CD4-positive, alpha-beta T cell treated with Interleukin-10 for 1 hour (primary cell): ENCODE measurements at places on chromosomes 7 and 10.

DNA sequence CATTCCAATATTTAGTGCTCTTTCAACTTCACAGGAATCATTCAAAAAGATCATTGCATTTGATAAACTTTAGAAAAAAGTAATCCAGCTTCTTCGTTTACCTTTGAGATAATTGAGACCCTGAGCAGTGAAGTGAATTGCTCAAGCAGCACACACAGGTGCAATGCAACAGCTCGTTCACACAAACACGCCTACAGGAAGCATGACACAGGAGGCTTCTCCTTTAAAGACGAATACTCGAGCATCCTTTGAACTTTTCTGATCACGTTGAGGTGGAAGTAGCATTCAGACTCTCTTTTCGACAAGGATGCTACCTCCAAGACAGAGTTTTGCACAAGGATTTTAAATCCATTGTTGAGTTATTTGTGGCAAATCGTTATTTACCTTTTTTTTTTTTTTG lies 18.0 kb upstream of the RSU1 start:
- DNase-seq: peak; percentile 52

DNA sequence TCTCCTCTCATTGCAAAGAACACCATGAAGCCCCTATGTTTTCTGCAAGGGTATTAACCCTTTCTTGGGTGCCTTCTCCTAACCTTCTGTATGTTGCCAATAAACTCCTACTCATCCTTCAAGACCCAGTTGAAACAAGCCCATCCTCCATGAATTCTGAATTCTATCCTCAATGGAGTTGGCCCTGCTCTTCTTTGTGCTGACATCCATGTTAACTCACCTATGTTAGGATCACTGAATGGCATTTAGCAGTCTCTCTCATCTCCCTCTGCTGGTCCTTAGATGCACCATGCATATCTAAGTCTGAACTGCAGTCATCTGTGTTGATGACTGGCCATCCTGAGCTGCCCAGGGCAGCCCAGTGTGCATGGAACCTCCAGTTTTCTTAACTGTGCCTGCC lies 129.8 kb downstream of the BUB3 start:
- no peak for DNase-seq

- DNase-seq: no peak
Observed at GRCh38 chr10:59575269-59575668, 134.4 kb downstream of the SLC16A9 start.

- DNase-seq: no peak
Observed at GRCh38 chr7:115269486-115269885, 347.6 kb downstream of the MDFIC start.

- no peak for DNase-seq
Observed at GRCh38 chr10:106424054-106424453, 740.5 kb downstream of the SORCS1 start.

- no peak for DNase-seq
Observed at GRCh38 chr10:47381427-47382379, 2.4 kb downstream of the ZNF488 start.

- no peak for DNase-seq
Observed at GRCh38 chr10:70274643-70275042, 9.2 kb downstream of the NPFFR1 start.

DNA sequence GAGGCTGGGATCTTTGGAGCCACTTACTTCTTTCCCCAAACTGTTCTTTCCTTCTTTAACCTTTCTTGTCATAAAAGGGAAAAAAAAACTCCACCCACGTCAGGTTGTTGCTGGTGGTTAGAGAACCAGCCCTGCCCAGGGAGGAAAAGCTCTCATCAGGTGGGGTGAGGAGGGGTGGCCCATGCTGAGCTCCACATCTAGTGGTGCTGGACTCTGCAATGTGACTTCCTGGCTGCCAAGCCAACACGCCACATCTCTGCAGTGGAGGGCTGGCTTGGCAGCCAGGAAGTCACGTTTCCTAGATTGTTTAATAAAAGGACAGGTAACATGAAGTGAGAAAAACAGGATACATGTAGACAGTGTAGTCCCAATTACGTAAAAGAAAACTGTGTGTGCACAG lies 37.4 kb downstream of the WIPF3 start:
- DNase-seq: no peak

DNA sequence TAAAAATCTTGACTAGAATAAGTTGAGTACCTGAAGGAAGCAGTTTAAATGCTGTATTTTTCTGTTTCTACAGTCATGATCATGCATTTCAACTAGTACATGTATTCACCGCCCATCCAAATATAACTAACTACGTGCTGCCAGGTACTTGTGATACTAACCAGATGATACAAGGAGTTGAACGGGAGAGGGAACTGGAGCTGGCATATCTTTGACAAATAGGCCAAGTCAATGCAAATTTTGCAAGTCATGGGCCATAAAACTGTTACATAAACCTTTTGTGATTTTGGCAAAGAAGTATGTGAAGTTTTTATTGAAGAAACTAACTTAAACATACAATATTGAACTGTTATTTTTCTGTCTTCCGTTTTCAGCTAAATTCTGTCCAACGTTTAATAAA lies 14.5 kb downstream of the NUP42 start:
- DNase-seq: no peak

DNA sequence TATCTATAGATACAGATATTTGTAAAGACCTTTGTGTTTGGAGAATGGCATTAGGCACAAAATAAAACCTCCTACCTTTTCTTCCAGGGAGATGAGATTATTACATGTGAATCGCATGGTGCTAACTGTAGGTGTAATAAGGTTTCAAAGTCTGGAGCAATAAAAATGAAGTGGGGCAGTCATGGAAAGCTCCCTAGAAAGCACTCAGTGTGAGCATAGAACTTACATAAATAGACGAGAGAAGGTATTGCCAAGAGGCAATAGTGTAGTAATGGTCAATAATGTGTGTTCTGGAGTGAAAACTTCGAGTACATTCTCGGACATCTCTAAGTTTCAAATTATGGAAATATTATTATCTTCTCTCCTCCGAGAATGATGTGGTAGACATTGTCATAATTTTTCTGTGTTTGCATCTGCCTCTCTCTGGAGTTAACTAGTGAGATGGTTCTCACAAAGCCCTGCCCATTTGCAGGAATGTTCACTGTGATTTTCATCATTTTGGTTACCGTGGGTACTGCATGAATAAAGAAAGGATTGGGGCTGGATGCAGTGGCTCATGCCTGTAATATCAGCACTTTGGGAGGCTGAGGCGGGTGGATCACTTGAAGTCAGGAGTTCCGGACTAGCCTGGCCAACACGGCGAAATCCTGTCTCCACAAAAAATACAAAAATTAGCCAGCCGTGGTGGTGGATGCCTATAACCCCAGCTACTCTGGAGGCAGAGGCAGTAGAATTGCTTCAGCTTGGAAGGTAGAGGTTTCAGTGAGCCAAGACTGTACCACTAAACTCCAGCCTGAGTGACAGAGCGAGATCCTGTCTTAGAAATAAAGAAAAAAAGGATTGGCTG lies 10.6 kb downstream of the VIM start:
- peak; percentile 53 for DNase-seq

- DNase-seq: no peak
Observed at GRCh38 chr7:151000897-151001495, 10.2 kb downstream of the NOS3 start.

- DNase-seq: no peak
Observed at GRCh38 chr7:114879554-114879953, 42.3 kb upstream of the MDFIC start.

DNA sequence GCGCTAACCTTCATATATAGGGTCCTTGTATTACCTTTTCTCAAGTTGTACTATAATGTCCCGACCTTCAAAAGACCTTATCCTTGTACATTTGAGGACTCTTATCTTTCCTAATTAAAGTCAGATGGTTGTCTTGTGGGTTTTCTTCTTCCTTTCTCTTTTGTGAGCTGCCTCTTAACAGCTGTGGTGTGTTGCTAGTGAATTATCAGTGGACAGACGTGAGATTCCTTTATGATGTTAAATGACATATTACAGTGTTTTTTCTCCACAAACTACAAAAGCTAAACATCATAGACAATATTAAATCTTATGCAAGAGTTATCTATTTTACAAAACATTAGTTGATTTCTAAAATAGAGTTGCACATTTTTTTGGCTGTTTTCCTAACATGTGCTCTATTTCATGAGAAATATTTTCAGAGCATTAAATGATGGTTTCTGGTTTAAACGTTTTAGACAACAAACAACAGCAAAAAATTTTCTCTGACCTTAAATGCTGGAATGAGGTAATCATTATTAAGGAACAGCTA lies 272.2 kb upstream of the NPVF start:
- DNase-seq: no peak

DNA sequence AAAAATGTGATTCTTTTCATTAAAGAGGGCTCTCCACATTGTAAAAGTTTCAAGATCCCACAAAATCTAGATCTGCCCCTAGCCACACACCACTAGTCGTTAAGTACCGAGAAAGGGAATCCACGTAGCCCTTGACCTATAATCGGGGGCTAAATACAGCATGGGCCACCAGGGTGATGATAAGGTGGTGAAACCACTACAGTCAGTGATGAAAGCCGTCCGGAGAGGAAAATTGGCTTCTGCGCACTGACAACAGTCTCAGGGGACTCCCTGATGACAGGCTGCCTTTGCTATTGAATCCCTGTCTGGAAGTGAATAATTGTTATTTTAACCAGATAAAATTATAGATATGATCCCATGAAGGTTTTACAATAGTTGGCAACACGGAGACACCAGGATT lies 4.6 kb downstream of the TECTB start:
- no peak for DNase-seq

DNA sequence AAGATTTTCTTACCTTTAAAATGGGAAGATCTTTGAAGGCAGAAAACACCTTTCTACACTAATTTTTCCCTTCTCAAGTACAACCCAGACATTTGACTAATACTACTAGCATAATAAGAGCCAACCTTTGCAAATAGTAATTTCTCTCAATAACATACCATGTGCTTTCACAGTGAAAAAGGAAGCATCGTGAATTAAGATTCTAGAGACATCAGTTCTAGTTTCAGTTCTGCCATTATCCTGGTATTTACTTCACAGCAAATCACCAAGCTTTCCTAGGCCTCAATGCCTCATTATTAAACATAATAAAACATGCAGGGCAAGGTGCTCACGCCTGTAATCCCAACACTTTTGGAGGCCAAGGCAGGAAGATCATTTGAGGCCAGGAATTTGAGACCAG lies 24.9 kb downstream of the GSAP start:
- no peak for DNase-seq

GRCh38 chr10:29438271-29438670 lies 149.4 kb downstream of the LYZL1 start:
- DNase-seq: no peak

GRCh38 chr10:101573885-101574753 lies 13.9 kb downstream of the POLL start:
- DNase-seq: no peak

- DNase-seq: no peak
Observed at GRCh38 chr7:102813191-102814024, 64.6 kb downstream of the FAM185A start.

- peak; percentile 17 for DNase-seq
Observed at GRCh38 chr7:151863386-151864079, 13.4 kb downstream of the PRKAG2 start.

GRCh38 chr10:133366751-133367150 lies 6.4 kb downstream of the ECHS1 start:
- DNase-seq: no peak

DNA sequence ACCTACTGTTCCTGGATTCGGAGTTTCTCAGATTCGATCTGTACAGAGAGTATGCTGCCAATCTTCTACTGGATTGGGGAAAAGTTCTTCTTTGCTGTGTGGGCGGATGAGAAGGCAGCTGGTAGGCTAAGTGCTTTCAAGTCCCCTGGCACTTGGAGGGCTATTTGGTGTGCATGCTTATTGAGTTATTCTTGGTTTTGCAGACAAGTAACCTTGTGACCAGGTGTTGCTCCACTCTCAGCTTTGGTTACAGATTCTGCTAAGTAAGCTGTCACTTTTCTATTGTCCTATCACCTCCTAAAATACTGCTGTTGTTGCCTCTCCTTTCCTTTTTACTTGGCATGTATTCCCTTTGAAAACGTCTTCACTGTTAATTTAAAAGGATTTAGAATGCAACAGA lies 1375.1 kb upstream of the LRRTM3 start:
- no peak for DNase-seq

GRCh38 chr7:19369806-19370205 lies 224.6 kb upstream of the FERD3L start:
- DNase-seq: no peak

DNA sequence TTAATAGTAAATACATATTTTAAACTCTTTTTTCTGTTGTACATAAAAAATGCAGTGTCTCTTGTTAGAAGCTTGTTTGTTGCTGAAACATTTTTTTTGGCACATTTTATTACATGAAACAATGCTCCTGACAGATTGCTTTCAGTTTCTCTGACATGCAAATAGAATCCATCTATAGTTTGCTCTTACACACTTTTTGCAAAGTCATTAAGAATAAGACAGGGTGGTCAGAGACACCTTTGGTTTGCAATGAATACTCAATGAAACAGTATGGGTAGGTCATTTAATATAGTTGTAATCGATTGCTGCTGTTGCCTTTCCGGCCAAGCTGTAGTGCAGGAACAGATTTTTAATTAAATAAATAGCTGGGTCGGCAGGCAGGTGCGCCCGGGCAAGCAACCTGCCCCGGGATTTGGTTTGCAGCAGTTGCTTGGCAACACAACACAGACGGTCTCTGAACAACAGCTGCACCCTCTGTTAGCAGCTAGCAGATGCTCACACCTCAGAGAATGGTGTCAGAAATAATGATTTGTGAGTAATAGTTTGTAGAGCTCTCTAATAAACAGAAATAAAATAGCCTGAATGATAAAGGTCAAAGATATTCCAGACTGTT lies 115.7 kb upstream of the CACNA2D1 start:
- no peak for DNase-seq

- no peak for DNase-seq
Observed at GRCh38 chr7:50584386-50584785, 19.2 kb upstream of the DDC start.

DNA sequence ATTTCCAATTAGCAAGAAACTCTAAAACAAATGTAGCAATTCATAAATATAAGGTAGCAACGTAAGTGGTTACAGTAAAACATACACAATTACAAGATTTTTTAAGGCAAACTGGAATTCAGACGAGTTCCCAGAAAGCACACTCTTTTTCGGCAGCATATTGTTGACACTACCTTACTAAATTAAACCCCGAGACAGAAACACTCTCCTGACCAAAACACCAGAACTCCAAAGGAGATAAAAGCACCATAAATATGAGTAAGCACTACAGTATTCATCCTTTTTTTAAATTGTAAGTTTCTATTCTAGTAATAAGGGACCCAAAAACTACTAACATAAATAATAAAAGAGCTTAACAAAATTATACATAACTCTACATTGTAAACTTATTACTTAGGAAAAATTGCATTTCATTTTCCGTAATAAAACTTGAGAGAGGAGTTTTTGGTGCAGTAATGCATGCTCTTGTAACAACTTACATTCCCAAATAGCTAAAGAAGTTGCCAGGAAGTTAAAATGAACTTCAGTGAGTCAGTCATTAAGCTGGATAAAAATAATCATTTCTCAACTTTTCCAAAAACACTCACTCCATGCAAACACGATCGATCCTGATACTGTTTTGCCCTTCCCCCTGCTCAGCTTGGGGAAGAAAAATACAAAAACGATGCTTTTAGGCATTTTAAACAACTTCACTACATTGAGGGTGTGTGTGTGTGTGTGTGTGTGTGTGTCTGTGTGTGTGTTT lies 2.0 kb downstream of the PIP4K2A start:
- peak; percentile 25 for DNase-seq
